ENCODE measurements at places on chromosomes 5 and 9.
A peak's percentile ranks its signal among the peaks of the same experiment; 100 is the strongest.

DNA sequence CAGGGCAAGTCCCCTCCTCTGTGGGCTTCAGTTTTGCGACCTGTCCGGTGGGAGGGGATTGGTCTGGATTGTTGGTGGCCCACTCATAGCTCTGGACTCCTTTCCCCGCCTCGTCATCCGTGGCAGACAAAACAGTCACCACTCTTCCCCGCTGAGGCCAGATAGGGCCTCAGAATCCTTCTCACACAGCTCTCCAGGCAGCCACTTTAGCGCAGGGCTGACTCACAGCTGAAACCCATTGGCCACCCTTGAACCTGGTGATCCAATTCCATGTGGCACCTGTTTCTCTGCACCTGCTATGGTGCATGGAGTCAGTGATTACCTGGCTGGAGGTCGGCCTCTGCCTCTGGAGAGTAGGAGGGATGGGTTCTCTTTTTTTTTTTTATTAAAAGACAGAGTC is 15.8 kb upstream of the CACFD1 start:
- no peak for DNase-seq

GRCh38 chr5:165665735-165666400 is 2160.4 kb downstream of the MAT2B start:
- no peak for DNase-seq

DNA sequence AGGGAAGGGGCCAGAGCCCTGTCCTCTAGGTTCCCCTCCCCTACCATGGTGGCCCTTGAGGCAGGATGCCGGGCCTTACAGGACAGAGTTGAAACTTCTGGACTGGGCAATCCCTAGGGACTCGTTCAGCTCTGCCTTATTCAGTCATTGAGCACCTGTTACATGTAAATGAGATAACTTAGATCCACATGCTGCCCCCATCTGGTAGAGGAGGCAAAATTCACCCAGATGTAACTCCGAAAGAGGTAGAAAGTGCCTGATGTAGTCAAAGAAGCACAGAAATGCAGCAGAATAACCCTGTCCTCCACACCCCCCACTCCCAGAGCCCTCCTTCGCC is 1.5 kb downstream of the GGTA1 start:
- DNase-seq, result peak; percentile 60

GRCh38 chr5:98962587-98962986 is 33.8 kb upstream of the CHD1 start:
- no peak for DNase-seq

GRCh38 chr9:133008824-133009223 is 22.0 kb upstream of the GTF3C5 start:
- no peak for DNase-seq

DNA sequence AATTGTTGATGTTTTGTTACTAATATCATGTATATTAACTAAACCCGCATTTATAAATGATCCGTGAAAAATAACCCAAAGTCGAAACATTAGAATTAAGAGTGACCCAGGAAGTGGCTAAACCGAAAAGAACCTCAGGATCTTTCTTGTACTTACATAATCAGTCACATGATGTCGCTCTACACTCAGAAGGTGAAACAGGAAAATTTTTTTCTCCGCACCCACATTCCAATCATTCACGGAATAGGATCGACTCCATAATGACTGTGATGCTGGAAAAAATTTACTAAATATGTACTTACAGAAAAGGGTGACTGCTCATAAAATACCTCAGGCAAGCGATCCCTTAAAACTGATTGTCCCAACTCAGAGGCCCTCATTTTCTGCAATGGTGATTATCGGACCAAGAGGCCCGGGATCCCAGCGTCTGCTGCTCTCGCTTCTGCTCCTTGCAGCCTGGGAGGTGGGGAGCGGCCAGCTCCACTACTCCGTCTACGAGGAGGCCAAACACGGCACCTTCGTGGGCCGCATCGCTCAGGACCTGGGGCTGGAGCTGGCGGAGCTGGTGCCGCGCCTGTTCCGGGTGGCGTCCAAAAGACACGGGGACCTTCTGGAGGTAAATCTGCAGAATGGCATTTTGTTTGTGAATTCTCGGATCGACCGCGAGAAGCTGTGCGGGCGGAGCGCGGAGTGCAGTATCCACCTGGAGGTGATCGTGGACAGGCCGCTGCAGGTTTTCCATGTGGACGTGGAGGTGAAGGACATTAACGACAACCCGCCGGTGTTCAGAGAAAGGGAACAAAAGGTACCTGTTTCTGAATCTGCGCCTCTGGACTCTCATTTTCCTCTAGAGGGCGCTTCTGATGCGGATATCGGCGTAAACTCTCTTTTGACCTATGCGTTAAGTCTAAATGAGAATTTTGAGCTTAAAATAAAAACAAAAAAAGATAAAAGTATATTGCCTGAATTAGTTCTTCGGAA is at the start of gene PCDHA12:
Gene PCDHA12, plus strand, starts transcription at position 224 of the 981 bp plus-strand sequence. Its CDS starts 165 bp downstream, at position 389.
- DNase-seq, result no peak

DNA sequence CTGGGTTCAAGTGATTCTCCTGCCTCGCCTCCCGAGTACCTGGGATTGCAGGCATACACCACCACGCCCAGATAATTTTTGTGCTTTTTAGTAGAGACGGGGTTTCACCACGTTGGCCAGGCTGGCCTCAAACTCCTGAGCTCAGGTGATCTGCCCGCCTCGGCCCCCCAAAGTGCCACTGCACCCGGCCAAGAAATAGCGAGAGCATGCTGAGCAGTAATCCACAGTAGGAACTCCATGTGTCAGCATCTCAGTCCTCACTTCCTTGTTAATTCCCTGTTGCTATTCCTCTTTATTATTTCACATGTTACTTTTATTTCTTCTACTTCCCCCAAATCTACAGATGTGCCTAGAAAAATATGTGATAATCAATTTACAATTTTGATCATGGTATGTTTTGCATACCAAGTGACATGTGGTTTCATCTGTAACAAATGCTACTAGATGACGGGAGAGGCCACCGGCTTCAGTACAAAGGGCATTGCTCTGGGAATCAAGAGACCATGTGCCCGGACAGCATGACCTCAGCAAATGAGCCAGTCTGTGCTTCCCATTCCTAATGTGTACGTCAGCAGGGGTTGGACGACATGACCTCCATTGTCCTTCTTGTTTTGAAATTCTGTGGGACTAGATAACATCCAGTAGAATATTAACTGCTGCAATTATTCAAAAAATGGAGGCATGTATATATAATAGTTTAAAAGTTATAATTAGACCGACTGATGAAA is 61.6 kb downstream of the FNBP1 start:
- DNase-seq, result peak; percentile 61

- no peak for DNase-seq
Measured at GRCh38 chr5:36685631-36686288, 79.4 kb downstream of the SLC1A3 start.

DNA sequence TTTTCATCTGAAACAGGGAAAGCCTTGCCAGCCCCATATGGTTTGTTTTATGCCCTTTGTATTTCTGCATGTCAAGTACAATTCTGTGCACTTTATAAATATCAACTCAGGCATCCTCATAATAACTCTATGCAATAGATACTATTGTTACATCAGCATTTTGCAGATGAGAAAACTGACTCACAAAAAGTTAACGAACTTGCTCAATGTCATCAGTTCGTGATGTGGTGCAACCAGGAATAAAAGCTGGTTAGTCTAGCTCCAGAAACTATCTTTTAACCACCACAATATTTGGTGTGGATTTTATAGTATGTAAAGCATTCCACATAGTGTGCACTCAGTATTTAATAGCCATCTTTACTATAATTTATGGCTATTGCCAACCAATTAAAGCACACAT is 134.9 kb downstream of the MRPS30 start:
- no peak for DNase-seq

DNA sequence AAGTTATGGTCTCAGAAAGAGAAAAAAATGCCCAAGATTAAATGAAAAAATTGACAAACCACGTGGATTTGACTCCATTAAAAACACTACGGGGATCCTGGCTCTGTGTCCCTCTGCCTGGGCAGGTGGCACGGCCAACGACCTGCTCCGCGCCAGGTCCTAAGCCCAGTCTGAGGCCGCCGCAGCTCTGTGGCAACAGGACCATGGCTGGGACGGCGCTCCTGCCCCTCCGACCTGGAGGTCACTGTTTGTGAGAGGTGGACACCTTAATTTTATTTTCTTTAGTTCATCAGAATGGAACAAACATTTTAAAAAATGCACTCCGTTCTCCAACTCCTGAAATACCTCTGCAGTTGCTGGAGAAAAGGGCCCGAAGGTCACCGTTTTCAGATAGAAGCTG is 369.4 kb downstream of the CDH9 start:
- DNase-seq, result no peak

- no peak for DNase-seq
Measured at GRCh38 chr5:90747175-90747574, 188.6 kb downstream of the ADGRV1 start.

- DNase-seq, result no peak
Measured at GRCh38 chr5:33711094-33711679, 180.6 kb downstream of the ADAMTS12 start.

GRCh38 chr5:4479426-4479825 is 660.7 kb upstream of the ADAMTS16 start:
- DNase-seq, result no peak

GRCh38 chr9:91034976-91035824 is 233.6 kb downstream of the SYK start:
- DNase-seq, result no peak

- no peak for DNase-seq
Measured at GRCh38 chr9:130177898-130178805, 5.9 kb downstream of the NCS1 start.

- peak; percentile 27 for DNase-seq
Measured at GRCh38 chr5:127650022-127650421, 1.1 kb downstream of the CTXN3 start.

DNA sequence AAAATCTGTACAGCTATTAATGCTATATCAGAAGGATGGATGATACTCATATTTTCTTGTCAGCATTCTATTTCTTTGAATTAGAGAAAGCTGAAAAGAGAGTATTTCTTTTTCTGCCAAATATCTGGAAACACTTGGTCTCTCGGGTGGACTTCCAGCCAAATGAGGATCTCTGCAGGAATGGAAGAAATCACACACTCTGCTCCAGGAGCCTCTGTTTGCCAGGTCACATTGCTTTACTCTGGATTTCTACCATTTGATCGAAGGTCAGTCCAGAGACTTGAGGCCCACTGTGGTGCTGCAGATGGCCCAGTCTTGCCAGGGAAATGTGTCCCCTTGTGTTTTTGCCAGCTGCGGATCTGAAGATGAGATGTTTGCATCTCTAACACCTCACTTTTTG is 154.1 kb downstream of the PCSK1 start:
- DNase-seq, result no peak

DNA sequence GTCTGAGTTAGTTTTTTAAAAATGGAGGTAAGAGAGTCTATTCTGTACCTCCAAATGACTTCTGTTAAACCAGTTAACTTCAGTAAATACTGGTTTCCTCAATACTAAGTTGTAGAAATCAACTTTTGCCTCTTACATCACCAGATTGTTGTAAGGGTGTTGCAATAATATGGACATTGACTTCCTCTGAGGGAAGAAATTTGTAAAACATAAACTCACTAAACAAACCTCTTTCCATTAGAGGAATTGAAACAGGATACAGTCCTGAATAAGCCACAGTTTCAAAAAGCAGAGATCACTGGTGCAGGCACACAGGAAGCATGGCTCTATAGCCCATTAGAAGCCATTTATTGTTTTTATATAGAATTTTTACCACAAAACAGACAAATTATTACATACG is 32.7 kb upstream of the SLCO6A1 start:
- DNase-seq, result no peak

DNA sequence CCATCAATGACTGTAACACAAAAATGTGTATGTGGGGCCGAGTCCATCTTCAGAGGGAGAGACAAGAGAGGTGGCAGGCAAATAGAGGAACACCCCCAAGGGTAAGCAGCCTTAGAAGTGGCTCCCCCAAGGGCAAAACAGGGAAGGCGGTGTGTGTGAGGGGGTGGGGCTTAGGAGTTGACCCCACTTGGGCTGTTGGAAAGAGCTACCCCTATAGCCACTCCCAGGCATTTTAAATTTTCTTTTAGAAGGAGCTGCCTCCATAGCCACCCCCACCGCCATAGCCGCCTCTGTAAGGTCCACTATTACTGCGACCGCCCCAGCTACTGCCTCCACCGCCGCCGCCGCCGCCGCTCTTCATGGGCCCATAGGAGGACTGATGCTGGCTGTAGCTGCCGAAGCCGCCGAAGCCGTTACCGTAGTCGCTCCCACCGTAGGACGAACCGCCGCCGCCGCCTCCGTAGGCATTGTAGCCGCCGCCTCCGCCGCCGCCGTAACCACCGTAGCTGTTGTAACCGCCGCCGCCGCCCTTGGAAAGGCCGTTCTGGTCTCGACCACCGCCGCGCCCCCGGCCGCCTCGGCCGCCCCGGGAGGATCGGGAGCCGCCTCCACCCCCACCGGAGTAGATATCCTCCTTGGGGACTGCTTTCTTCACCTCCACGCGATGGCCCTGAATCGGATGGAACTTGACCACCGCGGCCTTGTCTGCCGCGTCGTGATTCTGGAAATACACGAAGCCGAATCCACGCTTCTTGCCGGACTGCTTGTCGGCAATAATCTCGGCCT is 1.1 kb downstream of the HNRNPA0 start:
- DNase-seq, result peak; percentile 23

Measured in posterior cingulate gyrus (tissue), 11 donors.